ENCODE measurements at places on chromosomes 1 and 21. TPM values are rescaled to one million over a fixed set of nuclear protein-coding genes. Genes with fewer than 3 reads are reported as not detected.
A peak's percentile ranks its signal among the peaks of the same experiment; 100 is the strongest.

- DNase-seq, result no peak
These were observed 1.5 kb downstream of the LIX1L start for GRCh38 chr1:145956361-145956760.

GRCh38 chr1:9872430-9873165 is 37.5 kb downstream of the CTNNBIP1 start:
- peak; percentile 37 for DNase-seq

DNA sequence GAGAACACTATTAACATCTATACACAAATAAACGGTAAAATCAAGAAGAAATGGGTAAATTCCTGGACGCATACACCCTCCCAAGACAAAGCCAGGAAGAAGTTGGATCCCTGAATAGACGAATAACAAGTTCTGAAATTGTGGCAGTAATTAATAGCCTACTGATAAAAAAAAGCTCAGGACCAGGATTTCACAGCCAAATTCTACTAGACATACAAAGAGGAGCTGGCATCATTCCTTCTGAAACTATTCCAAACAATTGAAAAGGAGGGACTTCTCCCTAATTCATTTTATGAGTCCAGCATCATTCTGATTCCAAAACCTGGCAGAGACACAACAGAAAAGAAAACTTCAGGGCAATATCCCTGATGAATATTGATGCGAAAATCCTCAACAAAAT is 70.7 kb upstream of the FMO3 start:
- no peak for DNase-seq

GRCh38 chr1:71780681-71781080 is 501.7 kb downstream of the NEGR1 start:
- no peak for DNase-seq

- DNase-seq, result no peak
These were observed 341.8 kb downstream of the ZNF326 start for GRCh38 chr1:90336552-90337324.

- DNase-seq, result no peak
These were observed 16.0 kb upstream of the CD55 start for GRCh38 chr1:207305489-207305873.

GRCh38 chr1:202765721-202766120 is 42.5 kb downstream of the KDM5B start:
- no peak for DNase-seq

DNA sequence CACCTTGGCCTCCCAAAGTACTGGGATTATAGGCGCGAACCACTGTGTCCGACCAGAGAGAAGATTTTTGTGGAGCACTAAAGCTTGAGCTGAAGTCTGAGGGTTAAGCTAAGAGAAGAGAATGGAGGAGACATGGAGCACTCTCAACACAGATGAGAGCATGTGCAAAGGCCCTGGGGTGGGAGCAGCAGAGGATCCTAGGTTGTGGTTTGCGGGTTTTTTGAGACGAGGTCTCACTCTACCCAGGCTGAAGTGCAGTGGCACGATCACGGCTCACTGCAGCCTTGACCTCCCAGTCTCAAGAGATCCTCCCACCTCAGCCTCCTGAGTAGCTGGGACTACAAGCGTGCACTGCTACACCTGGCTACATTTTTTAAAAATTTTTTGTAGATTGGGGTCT is 30.5 kb downstream of the FBXO2 start:
- no peak for DNase-seq

DNA sequence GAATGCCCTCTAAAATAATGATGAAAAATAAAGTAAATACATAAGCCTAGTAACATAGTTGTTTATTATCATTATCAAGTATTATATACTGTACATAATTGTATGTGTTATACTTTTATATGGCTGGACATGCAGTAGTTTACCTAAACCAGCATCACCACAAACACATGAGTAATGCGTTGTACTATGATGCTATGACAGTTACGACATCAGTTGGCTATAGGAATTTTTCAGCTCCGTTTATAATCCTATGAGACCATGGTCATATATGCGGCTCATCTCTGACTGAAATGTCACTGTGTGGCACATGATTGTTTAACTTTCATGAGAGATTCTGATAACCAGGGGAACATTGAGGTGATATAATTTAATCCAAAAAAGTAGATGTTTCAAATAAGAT is 352.1 kb downstream of the ST6GALNAC3 start:
- DNase-seq, result no peak

GRCh38 chr1:230632273-230632873 is 9.9 kb upstream of the COG2 start:
- DNase-seq, result no peak

- peak; percentile 84 for DNase-seq
These were observed 21.3 kb downstream of the ACOT11 start for GRCh38 chr1:54569339-54569738.

DNA sequence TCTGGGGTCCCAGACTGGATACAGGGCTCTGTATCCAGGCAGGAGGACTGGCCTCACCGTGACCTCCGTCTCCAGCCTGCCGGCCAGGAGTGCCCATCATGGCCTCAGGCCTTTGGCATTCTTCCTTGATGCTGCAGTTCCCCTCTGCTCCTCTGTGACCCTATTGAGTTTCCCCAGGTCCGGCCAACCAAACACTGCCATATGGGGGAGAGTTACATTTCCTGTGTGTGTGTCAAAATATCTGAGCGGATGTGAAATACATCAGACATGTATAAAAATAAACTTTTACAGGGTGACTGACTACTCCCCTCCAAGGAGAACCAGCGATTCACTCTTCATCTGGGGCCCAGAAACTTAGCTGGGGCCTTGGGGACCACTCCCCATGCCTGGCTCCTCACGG is 10.2 kb upstream of the UBL4B start:
- DNase-seq, result no peak

DNA sequence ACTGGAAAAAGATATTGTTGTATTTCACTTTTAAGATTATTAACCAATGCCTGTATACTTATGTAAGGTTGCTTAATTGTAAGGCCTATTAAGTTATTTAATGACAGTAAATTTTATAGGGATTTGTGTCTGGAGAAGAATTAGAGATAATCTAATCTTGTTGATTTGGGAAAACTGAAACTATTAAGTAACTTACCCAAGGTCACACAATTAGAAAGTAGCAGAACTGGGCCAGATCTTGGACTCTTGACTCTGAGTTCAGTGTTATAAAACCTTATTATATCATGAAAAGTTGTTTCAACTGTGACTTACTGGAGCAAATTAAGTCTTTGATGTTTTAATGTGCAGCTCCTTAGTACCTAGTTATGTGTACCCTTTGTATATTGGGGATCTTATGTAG is 38.5 kb downstream of the CAMTA1 start:
- DNase-seq, result no peak

GRCh38 chr1:117559985-117560384 is 45.9 kb upstream of the TENT5C start:
- no peak for DNase-seq

DNA sequence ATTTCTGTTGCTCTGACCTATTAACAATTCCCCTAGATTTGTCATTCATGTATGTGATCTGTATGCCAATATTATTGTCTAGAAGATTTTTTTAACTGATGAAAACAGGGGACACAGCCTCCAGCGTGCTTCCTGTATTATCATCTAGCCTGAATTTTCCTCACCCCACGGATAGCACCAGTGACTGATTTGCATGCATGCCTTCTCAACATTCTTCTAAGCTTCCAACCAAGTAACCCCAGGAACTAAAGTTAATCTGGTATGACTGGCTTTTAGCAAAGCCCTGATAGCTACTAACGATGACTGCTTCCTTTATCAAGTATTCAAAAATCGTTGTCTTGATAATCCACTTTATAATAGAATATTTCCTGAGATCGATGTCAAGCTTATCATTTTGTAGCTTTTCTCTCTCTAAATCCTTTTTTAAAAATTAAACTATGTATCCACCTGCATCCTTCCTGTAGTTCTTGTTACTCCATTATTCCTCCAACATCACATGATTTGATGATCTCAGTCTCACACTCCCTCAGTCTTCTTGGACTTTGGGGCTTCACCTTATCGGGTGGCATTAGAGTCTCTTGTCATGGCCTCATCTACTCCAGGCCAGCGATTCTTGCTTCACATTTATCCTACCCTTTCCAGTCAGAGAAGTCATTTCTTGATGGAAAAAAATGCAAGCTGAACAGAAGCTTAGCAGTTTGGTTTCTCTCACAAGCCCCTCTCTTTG is 19.0 kb downstream of the BCAR3 start:
- no peak for DNase-seq

GRCh38 chr1:47231301-47232186 is 481 bp downstream of the TAL1 start:
- peak; percentile 18 for DNase-seq

GRCh38 chr1:201250326-201251011 is 32.8 kb upstream of the PKP1 start:
- no peak for DNase-seq

NTPCR gene
- total RNA-seq, result 47.6 TPM

LRRC39 gene
- not detected for total RNA-seq

KCNE2 gene
- total RNA-seq, result not detected

MCOLN2 gene
- total RNA-seq, result 2.8 TPM

SIM2 gene
- 8.0 TPM for total RNA-seq

ADARB1 gene
- 2.9 TPM for total RNA-seq

SASS6 gene
- total RNA-seq, result 4.9 TPM

S100A6 gene
- 474 TPM for total RNA-seq

HCN3 gene
- 0.10 TPM for total RNA-seq

Data from MG63 (cell line).